T-helper 2 cell (primary cell): ENCODE measurements at places on chromosomes 1 and 21.

- DNase-seq: no peak
Observed at GRCh38 chr1:167968569-167968968, 31.7 kb upstream of the MPC2 start.

- DNase-seq: peak; percentile 37
Observed at GRCh38 chr1:245378311-245378722, 223.5 kb downstream of the KIF26B start.

GRCh38 chr1:86933562-86934377 lies 19.3 kb downstream of the HS2ST1 start:
- DNase-seq: no peak

GRCh38 chr1:231921646-231922345 lies 295.2 kb downstream of the DISC1 start:
- DNase-seq: no peak

GRCh38 chr21:41529769-41530168 lies 21.8 kb upstream of the TMPRSS2 start:
- DNase-seq: no peak

DNA sequence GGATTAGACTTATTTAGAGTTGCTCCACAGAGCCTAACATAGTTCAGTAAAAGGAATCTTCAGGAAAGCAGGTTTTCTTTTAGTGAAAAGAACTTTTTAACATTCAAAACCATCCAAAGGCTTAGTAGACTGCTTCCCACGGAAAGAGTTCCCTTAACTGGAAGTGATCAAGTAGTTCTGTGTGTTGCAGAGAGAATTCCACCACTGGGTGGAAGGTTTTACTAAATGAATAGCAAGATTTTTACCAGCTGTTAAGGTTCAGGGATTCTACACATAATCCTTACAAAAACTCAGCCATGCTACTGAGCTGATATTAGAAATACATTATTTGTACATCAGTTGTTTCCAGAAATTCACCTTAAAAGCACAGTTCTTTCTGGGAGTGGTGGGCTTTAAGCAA lies 119.7 kb downstream of the GDAP2 start:
- DNase-seq: no peak

DNA sequence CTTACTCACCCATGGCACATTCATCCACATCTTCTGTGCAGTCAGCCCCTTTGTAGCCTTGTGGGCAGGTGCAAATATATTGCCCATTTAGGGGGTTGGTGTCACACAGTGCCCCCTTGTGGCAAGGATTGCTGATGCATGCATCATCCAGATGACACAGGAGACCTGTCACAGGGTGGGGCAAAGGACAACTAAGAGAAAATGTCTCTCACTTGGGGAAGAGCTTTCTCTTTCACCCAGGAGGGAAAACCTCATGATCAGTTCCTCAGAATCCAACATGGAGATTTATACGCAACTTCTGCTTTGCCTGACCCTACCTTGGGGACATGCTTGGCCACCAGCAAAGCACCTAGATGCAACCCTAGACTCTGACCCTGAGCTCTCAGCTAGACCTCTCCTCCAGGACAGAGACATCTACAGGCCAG lies 71.8 kb upstream of the ADAM30 start:
- peak; percentile 29 for DNase-seq

GRCh38 chr1:109020693-109021257 lies 21.1 kb downstream of the WDR47 start:
- DNase-seq: no peak

- no peak for DNase-seq
Observed at GRCh38 chr1:245926888-245927287, 580.2 kb downstream of the SMYD3 start.

DNA sequence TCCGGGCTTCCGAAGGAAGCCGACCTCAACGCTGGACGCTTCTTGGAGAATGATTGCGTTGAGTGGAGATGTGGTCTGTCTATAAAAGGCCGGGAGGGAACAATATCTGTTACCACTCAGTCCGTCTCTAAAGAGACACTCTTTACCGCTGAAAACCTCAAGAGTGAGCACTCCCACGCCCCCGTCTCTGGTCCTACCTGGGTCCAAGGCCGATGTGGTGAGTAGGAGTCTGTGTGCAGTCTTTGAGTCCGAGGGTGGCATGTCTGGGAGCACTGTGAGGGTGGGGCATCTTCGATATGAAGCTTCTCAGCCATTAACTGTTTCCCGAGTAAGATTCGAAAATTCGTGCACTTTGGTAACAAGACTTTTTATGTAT lies 576 bp downstream of the ZFP69 start:
- DNase-seq: no peak

- DNase-seq: no peak
Observed at GRCh38 chr1:115314765-115315164, 23.3 kb downstream of the NGF start.

DNA sequence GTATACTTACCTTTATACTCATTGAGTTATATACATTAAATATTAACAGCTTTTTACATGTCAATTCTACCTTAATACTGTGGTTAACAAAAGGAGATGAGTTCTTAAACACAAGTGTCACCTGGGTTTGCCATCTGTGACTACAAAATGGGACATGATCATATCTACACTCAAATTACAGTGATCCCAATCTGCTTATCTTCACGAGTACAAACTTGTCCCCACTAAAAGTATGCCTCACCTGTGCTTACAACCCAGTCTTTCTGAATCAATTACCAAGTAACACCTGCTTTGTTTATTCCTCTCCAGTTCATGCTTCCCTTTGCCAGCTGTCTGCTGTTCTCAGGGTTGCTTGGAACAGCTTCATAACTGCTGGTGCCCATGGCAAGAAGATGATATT lies 8.8 kb downstream of the CD1E start:
- DNase-seq: no peak

DNA sequence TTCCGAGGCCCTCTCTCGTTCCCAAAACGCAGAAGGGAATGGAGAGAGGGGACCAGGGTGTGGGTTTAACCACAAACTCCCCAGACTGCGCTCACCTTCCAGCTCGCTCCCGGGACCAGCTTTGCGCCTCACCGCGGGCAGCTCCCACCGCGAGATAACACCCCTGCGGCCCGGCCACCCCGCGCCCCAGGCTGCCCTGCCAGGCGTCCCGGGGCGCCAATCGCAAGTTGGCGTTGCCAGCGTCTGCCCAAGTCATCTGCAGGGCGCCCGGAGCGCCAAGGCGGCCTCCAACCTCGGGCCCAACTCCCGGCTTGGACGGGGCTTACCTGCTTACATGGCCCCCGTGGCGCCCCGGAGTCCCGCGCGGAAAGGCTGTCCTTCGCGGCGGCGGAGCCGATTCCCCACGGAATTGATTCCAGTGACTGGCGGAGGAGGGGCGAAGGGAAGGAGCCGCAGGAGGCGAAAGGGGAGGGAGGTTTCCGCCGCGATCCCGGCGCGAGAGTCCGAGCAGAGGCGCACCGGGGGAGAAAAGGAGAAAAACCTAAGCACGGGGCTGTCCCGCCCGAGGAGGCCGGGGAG lies 456 bp downstream of the PTPN14 start:
- no peak for DNase-seq

DNA sequence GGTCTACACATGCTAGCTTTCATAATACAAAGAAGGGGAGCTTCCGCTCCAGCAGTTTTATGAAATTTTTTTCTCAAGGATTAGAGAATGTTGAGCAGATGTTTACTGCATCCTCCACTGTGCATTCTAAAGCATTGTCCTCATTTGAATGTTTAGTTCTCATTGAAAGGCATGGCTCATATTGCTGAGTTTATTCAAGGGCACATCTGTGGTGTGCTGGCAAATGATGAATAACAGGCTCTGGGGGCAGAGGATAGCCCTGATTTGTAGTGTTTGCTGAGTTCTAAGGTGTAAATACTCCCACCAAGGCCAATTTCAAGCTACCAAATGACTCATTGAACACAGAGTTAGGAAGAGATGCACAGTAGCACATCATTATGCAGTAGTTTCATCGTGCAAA lies 303.2 kb upstream of the FAM78B start:
- no peak for DNase-seq

DNA sequence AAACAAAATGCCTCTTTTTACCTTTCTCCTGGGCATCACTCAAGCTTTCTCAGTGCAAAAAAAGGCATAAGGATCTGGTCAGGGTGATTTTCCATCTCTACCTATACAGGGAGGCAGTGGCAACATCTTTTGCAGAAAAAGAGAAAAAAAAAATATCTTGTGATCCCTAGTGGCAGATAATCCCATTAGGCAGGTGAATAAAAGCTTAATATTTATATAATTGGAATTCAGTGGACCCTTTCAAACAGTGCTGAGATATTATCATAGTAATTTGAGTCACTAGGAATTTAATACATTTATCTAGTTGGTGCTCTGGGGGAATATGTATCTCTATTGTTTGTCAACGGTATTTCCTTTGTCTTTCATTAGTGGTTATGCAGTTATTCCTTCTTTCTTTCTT lies 29.9 kb upstream of the CXADR start:
- DNase-seq: no peak

DNA sequence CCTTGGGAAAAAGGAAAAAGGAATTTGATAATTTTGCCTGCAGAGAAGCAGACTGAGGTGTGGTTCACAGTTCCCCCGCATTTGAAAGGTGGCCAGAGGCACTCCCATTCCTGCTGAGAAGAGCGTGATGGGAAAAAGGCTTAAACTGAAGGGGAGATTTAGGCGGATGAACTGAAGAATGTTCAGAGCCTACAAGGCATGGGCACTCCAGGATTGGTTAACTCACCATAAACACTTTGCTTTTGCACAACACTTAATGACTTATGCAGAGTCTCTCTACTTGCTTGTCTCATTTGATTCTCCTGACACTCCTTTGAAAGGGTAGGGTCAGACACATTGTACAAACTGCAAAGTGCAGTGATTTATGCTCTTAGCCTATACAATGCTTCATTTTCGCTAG lies 119.6 kb upstream of the RUNX1 start:
- DNase-seq: no peak

- DNase-seq: no peak
Observed at GRCh38 chr1:172467446-172467845, 23.6 kb upstream of the PIGC start.

GRCh38 chr1:193019442-193020026 lies 39.6 kb downstream of the UCHL5 start:
- no peak for DNase-seq

DNA sequence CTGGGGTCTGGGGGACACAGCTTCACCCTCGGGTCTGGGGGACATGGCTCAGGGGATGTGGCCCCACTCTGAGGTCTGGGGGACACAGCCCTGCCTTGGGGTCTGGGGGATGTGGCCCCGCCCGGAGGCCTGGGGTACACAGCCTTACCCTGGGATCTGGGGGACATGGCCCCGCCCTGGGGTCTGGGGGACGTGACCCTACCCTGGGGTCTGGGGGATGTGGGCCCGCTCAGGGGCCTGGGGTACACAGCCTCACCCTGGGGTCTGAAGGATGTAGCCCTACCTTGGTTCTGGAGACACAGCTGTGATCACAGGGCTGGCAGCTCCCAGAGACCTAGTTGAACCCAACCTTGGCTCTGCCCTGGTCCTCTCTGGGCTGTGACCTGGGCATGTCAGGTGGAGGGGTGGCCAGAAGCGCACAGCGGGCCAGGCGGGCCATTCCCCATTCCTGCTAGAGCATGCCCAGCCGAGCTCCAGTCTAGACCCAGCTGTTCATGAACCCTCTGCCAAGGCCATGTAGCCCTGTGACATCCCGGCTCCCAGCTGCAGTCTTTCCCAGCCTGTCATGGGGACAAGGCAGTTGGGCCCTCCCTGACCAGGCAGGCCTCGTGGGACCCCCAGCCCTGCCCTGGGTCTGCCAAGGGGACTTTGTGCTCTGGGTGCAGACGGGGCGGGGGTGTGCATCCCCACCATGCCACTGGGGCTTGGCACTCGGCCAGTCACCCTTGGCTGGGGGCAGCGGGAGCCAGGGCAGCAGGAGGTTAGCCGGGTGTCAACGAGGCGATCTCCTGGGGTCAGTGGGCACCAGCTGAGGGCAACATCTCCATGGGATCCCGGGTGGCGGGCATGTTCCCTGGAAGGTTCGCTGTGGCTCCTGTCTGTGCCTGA lies 43.9 kb downstream of the WNT9A start:
- DNase-seq: no peak

DNA sequence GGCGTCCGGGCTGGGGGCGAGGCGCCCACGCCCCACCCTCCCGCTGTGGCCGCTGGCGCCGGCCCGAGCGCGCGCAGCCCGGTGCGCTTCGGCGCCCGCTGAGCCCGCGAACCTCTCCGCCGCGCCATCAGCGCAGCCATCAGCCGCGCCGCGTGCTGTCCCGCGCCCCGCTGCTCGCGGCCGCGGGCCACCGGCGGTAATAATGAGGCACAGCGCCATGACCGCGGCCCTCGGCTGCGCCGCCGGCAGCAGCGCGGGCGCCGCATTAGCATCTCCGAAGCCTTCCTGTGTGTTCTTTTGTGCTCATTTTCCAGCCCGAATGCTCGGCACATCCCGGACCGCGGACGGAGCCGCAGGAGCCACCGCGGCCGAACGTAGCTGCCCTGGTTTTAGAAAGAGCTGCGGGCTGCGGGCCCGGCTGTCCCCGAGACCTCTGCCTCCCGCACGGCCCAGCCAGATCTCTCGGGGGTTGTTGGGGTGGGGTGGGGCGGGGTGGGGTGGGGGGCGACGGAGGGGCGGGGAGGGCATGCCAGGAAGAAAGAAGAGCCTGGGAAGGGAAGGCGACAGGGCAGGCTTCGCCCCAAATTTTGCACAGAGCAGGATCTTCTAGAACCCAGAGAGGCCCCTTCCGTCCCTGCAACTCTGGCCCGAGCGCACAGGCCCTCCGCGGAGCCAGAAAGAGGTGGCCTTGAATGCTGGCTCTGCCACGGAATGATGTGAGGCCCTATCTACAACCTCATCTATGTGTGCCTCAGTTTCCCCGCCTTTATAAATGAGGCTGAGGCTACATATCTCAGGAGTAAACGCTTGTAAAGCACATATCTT lies 55.3 kb downstream of the RRAGC start:
- peak; percentile 22 for DNase-seq

DNA sequence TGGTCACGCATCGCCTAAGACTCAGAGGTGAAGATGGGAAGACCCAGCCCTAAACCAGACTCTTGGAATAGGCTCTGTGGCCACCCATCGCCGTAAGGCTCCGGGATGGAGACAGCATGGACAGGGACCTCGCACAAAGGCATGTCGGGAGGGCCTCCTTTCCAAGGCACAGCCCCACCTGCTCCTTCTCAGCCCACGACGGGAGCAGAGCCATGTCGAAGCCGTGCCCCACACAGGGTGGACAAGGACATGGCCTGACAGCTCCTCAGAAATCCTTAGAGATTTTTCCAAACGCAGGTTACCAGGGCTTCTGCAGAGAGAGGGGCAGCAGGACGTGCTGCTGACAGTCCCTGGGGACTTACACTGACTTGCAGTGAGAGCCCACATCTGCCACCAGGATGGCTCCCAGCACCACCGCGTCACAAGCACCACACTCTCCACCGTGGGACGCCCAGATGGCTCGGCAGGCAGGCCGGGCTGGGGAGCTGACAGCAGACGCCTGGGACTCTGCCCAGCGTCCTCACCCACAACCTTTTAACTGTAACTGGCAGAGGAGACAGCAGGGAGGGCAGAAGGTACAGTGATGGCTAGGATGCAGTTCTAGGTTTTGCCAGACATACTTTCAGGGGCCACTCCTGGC lies 12.0 kb downstream of the SSU72 start:
- DNase-seq: no peak

GRCh38 chr1:207869859-207870258 lies 41.1 kb downstream of the CD34 start:
- no peak for DNase-seq

- no peak for DNase-seq
Observed at GRCh38 chr1:183506561-183506960, 34.3 kb downstream of the SMG7 start.

- no peak for DNase-seq
Observed at GRCh38 chr21:43277481-43278351, 108.9 kb downstream of the CRYAA start.
